ENCODE measurements at places on chromosomes 12 and 14. TPM values are rescaled to one million over a fixed set of nuclear protein-coding genes. Genes with fewer than 3 reads are reported as not detected.

Gene SPRING1
- 10.1 TPM for polyA plus RNA-seq

Gene SHMT2
- 69.5 TPM for polyA plus RNA-seq

Gene ADAM21
- polyA plus RNA-seq, result not detected

Gene OR6C2
- polyA plus RNA-seq, result 0.02 TPM

Gene CEBPE
- not detected for polyA plus RNA-seq

Gene TAS2R50
- polyA plus RNA-seq, result not detected

Gene SAMD15
- 0.41 TPM for polyA plus RNA-seq

Gene NOP9
- 9.3 TPM for polyA plus RNA-seq

Gene ZNF140
- 12.3 TPM for polyA plus RNA-seq

Gene TMEM229B
- polyA plus RNA-seq, result 0.28 TPM

Gene MAP1LC3B2
- 1.9 TPM for polyA plus RNA-seq

Gene SLC6A13
- 0.10 TPM for polyA plus RNA-seq

Gene PLCZ1
- polyA plus RNA-seq, result not detected

Gene RHOJ
- polyA plus RNA-seq, result 2.6 TPM

Gene TOMM20L
- polyA plus RNA-seq, result not detected

Gene PTPRO
- 0.13 TPM for polyA plus RNA-seq

Gene MYH6
- polyA plus RNA-seq, result 0.20 TPM

Gene SLCO1A2
- not detected for polyA plus RNA-seq

Gene GPR137C
- 0.11 TPM for polyA plus RNA-seq

Data from esophagus (tissue), 2 donors.